Activated CD4-positive, CD25-positive, alpha-beta regulatory T cell treated with anti-CD3 and anti-CD28 coated beads, Interleukin-2, amount 50 U/mL, for 24 hours (primary cell): ENCODE measurements at places on chromosomes 1 and 21.

DNA sequence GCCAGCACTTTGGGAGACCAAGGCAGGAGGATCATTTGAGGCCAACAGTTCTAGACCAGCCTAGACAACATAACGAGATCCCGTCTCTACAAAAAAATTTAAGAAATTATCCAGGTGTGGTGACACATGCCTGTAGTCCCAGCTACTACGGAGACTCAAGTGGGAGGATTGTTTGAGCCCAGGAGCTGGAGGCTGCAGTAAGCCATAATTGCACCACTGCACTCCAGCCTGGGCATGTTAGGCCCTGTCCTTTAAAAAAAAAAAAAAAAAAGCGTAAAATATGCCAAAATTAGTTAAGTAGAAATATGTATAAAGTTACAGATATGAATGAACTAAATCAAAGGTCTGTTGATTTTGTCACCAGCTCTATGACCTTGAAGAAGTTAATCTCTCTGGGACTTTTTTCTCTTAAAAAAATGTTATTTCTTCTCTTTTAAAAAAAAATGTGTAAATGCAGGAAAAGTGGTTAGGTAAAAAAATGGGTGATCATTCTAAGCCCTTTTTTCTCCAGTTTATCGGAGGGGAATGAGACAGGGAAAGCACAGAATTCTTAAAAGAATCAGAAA lies 7.0 kb downstream of the EGLN1 start:
- no peak for ATAC-seq

GRCh38 chr1:8382608-8383505 lies 64.9 kb downstream of the SLC45A1 start:
- no peak for ATAC-seq

GRCh38 chr1:64624218-64624713 lies 120.6 kb upstream of the RAVER2 start:
- ATAC-seq: peak; percentile 13

DNA sequence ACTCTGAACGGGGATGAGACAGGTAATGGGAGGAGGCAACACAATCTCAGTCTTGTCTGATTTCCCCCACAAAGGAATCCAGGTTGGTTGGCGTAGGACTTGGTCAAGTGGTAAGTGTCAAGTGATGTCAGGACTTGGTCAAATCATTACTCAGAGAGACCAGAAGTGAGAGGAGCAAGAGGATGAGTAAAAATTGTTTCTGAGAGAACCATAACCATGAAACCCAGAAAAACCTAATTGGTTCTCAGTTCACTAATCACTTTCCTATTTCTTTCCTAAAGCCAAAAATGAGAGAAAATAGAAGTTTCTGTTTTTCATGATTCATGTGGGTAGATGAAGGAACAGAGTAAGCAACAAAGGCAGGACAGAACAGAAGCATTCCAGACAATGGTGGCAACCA lies 5.0 kb downstream of the PHC2 start:
- no peak for ATAC-seq

DNA sequence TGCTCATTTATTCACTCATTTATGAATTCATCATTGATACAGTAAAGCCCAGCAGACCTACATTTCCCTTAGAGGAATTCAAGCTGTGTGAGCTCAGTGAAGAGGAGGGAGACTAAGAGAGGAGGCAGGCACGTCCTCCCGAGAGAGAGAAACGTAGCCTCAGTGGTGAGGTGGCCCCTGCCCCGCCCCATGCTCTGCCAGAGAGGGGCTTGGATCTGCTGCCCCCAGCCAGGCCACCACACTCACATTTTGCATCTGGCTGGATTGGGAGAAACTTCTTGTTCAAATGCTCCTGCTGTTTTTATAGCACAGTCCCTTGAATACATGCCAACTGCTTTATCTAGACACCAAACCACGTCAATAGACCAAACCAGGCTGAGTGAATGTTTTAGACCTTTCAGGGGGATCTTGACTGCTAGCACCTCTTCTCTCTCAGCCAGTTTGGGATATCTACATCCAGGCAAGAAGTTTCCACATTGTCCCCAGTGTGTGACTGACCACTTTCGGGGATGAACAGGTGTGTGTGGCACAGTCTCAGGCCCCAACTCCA lies 67.7 kb upstream of the AJAP1 start:
- no peak for ATAC-seq

DNA sequence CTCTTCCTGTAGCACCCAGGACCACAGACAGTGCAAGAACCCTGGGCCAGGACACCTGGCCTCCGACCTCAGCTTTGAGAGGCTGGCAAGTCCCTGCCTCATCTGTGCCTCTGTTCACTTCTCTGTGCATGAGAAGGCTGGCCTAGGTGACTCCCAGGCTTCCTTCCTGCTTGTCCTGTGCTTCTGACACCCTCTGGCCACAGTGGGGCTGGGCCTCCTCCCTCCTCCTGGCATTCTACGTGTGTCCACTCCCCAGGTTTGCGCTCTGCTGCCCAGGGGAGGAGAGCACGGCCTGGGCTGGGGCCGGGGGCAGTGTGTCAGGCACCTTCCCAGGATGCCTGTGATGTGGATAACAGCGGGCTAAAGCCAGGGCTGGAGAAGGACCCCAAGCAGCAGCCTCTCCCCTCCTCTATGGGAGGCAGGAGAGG lies 30.3 kb upstream of the PKP1 start:
- no peak for ATAC-seq

DNA sequence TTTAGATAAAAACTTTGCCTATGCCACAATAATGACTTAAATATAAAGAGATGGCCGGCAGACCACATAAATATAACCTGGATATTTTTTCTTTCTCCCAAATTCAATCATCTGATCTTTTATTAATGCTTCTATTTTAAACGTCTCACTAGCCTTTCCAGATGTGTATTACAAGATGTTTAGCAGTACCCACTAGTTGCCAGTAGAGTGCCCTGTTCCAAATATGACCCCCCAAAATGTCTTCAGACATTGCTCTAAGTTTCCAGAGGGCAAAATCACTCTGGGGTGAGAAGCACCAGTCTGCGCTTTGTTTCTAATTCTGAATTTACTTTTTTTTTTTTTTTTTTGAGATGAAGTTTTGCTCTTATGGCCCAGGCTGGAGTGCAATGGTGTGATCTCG lies 268.1 kb downstream of the GRIK1 start:
- no peak for ATAC-seq

DNA sequence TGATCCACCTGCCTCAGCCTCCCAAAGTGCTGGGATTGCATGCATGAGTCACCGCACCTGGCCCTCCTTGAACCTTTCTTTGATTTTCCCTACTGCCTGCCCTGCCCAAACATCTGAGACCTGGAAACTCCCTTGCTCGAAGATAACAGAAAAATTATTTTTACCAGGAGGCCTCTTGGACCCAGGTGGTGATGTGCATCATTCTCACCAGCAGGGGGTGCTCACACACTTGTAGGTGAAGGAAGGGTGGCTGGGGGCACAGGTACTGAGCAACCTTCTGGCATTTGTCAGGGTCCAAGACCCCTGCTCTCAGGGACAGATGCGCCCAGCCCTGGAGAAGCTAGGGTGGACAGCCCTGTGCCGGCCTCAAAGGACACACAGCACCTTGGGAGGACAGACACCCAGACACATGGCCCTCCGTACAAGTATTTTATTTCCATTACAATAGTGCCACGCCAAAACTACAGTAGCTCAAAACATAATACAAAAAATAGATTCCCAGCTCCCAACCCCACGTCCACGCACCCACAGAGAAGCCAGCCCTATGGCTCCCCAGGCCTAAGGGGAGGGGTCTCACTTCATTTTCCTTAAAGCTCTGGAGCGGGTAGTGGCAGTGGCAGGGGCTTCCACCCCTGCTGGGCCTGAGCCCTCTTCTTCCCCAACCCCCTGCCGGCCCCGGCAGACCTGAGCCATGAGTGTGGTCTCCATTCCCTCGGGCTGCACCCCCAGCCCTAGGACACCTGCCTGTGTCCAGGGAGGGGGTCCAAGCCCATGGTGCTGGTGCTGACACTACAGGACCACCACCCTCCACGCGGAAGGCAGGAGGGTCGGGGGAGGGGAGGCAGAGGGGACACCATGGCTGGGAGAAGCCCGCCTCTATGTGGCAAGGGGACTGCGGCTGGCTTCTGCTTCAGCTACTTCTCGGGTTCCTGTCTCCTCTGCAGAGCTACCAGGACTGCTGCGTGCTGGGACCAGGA lies 40.4 kb upstream of the EIF4G3 start:
- peak; percentile 57 for ATAC-seq

GRCh38 chr1:18608534-18608933 lies 22.1 kb upstream of the PAX7 start:
- no peak for ATAC-seq

GRCh38 chr1:22045604-22046228 lies 6.8 kb upstream of the CDC42 start:
- ATAC-seq: no peak

- no peak for ATAC-seq
Observed at GRCh38 chr1:209132736-209133467, 450.6 kb upstream of the CAMK1G start.

DNA sequence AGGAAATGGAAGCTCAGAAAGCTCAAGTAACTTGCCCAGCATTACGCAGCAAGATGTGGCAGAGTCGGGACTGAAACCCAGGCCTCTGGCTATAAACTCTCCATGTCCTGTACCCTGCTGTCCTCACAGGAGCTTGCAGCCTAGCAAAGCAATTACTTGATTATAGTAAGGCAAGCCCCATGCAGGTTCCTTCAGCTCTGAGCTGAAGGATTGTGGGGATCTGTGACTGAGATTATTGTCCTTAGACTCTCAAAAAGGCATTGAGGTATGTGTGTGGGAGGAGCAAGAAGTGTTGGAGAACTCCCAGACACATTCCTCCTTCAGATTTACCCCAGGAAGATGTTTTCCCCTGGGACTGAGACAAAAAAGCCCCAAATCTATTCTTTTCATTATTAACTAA lies 124.0 kb upstream of the SPATA6 start:
- ATAC-seq: no peak

DNA sequence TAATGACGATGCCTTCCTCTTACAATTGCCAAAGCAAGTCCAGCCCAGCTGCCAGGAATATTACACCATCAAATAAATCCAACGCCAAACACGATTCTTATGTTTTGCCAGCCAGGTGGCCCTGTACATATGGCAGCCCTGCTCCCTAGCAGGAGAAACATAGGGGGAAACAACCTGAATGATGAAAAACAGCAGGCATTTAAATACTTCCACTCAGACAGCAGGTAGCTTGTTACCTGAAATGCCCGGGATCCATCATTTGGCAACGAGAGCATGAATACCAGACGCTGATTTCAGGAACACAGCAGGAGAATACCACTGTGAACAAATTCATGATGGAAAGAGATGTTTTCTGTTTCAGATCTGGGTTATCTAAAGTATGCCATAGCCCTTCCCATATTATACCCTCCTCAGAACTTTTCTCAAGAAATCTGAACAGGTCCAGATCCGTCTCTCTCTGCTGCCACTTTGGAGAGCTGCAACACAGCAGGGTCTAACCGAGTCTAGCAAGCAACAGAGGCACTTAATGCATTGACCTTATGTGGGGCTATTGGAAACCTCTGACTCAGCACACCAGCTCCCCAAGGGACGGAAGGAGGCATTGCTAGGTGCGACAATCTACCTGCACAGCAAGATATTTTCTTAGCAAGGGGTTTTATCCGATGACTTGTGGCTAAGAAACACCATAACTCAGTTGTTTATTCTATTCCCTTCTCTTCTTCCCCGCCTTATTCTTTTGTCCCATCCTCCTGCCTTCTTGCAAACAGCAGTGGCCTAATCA lies 166.3 kb downstream of the BARHL2 start:
- no peak for ATAC-seq

DNA sequence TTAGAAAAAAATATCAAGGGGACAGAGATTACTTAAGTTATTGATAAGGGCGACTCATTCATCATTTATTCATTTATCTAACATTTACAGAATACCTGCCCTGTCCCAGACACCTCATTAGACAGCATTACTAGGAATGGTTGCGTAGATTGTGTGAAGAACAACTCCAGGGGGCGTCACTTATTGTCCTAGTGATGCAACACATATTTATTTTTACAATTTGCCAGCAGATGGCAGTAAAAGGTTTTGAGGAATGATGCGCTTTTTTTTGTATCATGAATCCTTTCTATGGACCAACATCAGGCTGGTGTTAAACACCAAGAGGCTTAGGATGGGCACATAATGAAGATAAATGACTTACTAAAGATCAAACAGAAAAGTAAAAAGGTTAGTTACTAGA lies 5.5 kb downstream of the NCAM2 start:
- ATAC-seq: no peak

DNA sequence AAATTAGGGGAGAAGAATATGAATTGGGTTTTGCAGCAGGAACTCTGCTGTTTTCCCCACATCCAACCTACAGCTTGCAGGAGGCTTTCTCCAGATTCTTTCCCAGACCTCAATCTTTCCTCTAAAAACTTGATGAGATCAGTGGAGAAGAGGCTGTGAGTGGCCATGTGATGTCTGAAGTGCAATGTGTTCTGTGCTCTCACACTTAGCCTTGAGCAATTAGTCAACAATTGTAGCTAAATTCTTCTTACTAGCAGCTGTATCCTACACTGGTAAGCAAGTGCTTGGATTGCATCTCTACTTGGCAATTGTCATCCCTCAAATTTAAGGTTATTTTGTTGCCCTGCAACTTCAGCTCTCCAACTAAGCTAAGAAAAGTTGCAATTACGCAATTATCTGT lies 807.3 kb upstream of the RGS18 start:
- no peak for ATAC-seq

- ATAC-seq: no peak
Observed at GRCh38 chr1:245797592-245798348, 643.0 kb downstream of the KIF26B start.

- no peak for ATAC-seq
Observed at GRCh38 chr1:241221319-241221718, 135.7 kb downstream of the RGS7 start.

GRCh38 chr1:175287849-175288248 lies 95.3 kb upstream of the KIAA0040 start:
- ATAC-seq: no peak

- ATAC-seq: no peak
Observed at GRCh38 chr1:63000508-63000907, 216.6 kb downstream of the ATG4C start.

DNA sequence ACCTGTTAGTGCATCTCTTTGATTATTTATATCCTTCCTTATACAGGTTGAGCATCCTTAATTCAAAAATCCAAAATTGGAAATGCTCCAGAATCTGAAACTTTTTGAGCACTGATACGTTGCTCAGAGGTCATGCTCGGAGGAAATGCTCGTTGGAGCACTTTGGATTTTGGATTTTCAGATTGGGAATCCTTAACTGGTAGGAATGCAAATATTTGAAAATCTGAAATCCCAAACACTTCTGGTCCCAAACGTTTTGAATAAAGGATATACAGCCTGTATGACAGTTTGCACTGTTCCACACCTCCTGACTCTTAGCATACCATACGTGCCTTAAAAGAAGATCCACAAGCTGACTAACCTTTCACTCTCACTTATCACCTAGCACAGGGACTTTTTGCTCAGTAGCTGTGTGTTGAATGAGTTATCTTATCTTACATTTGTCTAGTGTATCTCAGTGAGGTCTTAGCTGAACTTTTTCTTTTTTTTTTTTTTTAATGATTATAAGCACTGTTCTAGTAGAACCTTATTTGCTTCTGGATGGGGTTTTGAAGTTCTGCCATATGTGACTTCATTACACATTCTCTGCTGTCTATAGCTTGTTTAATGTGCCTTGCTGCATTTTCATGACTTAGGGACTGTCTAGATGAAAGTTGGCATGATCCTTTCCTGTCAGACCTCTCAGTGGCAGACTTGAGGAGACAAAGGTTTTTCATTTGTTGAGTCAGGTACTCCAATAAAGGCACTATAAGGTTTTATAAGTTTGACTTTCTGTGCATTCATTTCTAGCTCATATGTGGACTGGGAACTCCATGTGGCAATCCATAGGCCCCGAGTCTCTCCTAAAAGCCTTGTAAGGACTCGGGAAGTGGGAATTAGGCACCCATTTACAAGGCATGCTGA lies 21.6 kb downstream of the PTGFRN start:
- peak; percentile 76 for ATAC-seq
